Stomach (tissue), 19 donors: ENCODE measurements at places on chromosomes 11 and 22. TPM values are rescaled to one million over a fixed set of nuclear protein-coding genes. Genes with fewer than 3 reads are reported as not detected.
A peak's percentile ranks its signal among the peaks of the same experiment; 100 is the strongest.

DNA sequence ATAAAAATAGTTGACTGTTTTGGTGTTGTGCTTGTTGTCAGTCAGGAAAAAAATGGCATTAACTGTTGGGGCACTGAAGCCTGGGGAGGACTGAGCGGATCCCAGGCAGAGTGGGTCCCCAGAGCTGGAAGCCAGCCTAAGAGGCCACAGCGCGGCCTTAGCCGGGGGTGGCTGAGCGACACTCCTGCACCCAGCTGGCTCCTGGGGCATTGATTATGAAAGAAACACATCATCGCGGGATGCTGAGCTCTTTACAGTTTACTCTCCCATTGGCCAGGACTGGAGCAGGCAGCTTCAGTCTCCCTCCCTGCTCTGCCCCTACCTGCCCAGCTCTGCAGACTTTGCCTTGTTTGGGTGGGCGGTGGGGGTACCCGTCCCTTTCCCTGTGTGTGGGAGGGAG, 121.5 kb downstream of the ST3GAL4 start:
- no peak for DNase-seq

DNA sequence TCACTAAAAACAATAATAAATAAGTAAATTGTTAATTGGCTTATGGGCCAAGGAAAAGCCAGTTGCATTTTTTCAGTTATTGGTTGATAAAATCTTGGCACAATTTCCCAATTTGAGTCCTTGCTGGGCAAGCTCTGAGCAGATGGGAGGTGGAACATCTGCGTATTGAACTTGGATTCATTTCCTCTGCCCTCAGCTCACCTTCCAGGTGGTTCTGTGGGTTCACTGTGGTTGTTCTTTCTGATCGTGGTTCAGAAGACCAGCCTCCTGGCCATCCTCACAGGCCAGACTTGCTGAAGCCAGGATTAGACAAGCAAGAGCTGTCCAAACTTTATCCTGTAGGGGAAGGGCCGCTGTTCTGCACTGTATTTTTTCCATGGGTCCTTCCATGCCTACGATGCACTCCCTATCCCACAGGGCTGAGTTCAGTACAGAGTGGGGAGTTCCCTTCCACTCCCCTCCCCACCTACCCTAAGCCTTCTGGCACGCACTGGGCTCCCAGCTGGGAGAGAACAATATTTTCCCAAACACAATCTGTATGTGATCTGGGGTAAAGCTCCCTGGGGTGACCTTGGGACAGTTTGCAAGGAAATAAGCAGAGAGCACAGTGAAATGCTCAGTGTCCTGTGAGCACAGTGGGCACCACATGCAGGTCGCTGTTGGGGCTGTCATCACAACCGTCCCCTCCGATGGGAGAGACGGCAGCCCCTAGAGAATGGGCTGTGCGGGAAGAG, 43.5 kb upstream of the TP53I11 start:
- DNase-seq, result no peak

DNA sequence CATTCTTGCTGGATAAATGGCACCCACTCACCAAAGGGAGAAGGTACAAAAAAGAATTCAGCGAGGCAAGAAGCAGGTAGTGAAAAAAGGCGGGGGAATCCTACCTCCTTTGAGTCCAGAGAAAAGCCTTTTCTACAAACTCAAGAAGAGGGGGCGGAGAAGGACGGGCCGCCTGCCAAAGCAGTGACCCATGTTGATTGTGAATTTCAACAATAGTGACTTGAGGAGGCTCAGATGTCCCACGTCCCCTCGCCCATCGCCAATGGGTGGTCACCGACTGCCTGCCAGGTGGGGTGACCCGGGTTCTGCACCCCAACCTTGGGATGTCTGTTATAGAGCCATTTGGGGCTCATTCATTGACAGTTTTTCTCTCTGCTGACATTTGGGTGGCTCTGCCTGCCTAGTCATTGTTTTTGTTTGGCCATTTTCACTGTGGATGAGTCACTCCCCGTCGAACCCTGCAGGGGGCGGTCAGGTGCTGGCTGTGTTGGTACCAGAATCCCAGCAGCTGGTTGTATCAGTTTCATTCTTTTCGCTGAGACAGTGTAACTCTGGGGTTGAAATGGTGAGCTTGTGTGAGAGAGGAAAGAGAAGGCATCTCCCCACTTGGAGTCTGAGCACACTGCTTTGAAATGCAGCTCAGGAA, 163.4 kb upstream of the NCAM1 start:
- peak; percentile 68 for DNase-seq

GRCh38 chr11:120714438-120714837, 202.9 kb downstream of the GRIK4 start:
- no peak for DNase-seq

DNA sequence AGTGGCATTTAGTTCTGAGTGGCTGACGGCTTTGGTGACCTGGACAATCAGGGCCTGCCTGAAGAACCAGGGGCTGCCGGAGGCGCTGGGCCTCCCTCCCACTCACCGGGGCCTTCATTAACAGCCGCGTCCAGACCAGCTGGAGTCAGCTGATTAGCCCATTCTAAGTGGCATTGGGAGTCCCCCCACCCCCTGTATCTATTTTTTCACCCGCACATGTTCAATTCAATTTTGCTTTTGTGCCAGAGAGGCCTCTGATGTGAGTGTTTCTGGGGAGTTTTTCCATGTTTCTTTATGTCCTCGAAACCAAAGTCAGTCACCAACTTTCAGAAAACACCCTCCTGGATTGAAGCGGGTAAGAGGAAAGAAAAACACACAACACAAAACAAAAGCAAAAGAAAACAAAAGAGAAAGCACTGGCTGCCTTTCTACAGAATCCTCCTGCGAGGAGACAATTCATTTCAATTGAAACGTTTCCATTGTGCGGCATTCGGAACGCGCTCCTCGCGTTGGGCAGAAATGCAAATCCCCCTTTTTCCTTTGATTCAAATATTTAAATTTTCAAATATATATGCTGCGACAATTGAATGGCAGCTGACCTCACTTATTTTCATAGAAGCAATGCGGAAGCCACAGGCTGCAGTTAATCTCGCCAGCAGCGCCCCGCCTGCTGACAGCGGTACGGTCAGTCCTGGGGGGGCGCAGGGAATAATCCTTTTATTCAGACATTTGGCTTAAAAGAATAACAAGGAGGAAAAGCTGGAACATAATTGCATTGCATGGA, 17.7 kb downstream of the CDKN1C start:
- DNase-seq, result no peak

DNA sequence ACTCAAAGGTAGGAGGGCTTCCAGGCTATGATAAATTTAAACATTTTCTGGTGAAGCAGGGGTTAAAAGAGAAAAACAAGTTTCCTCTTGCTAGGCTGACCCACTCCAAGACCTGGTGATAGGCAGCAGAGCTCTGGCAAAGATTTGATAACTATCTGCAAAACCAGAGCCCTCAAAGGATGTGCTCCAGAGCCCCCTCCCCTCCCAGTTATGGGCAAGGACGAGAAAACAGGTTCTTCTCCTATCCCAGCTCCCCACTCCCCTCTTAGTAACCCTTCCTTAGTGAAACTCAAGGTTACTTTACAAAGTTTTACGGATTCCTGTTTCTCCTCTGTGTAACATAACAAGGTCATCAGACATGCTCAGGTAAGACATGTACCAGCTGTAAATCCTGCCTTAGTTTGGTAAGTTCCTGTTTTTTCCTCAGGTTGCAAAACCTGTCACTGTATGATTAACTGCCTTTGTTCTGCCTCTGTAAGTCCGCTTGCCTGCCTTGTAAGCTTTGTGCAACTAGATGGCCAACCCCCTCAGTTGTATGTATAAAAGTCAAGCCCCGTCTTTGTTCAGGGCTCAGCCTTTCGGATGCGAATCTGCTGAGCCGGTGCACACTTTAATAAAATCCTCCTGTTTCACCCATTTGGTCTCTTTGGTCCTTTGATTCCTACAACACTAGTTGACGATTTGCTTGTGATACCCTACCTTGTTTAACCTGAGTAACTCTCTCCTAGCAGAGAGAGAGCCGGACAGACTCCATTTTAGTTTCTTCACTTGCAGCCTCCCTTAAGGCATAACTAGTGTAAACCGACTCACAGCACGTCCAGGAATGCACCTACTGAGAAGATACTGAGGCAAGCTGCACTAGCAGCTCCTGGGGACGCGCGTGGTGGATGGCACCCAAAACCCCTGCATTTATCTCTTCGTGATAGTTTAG, 13.9 kb downstream of the APOBEC3H start:
- DNase-seq, result peak; percentile 72

DNA sequence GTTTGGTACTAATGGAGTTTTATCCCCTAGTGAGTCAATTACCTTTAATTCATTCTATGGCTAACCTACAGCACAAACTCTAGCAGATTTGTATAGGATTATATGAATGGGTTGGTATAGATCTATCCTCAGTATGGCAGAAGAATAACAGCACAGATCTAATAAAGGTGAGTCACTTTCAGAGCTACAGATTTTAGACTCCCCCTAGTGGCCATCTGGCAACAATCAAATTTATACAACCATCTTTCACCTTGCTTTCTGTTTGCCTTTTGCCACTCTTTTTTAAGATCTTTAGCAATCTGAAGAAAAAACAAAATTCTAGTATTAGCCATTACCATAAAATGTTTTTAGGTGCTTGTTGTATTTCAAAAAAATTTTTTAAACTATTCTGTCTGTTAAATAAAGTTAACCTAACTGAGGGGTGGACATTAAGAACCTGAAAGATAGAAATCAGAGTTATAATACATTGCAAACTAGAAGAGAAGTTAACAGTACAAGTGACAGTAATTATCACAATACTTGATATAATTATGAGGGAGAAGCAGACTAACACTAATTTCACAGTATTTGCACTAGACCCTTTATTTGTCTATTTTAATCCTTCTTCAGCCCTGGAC, 25.8 kb downstream of the DDIAS start:
- no peak for DNase-seq

DNA sequence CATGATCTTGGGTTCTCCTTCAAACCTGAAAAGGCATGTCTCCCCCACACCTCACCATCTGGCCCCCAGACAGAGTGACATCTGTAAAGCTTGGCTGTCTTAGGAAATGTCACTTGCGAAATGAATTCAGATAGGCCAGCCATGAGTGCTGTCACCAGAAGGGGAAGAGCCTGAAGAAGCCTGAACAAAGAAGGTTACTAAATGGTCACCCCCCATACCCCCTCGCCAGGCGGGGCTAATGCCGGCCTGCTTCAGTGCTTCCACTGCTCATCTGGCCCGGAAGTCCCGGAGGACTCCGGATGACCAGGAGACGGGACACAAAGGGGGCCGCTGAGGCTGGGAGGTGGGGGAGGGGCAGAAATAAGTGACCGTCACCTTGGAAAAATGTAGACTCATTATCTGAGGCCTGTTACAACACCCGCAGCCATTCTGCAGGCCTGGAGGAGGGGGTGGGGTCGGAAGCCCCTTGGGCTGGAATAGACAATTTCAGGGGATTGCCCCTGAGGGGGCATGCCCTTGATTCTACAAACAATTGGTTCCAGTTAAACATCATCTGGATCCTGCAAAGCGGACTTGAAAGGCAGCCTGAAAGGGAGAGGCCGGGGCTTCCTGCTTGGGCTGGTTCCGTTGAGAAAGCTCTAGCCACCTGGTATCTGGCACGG, 43.2 kb downstream of the NAT10 start:
- DNase-seq, result no peak

- no peak for DNase-seq
Measured at GRCh38 chr22:37184380-37184755, 3.7 kb downstream of the C1QTNF6 start.

- DNase-seq, result peak; percentile 70
Measured at GRCh38 chr11:73350908-73351636, 25.1 kb upstream of the RELT start.

GRCh38 chr22:40345815-40346184, 500 bp upstream of the ADSL start:
- DNase-seq, result peak; percentile 49

- no peak for DNase-seq
Measured at GRCh38 chr11:60838132-60838531, 3.8 kb upstream of the CCDC86 start.

Gene IGLL5
- total RNA-seq, result 53.1 TPM

Gene TMEM9B
- 5.8 TPM for total RNA-seq

Gene UPK3A
- total RNA-seq, result not detected

Gene SEC14L6
- total RNA-seq, result not detected

Gene XKR3
- total RNA-seq, result not detected

Gene SART1
- total RNA-seq, result 150 TPM

Gene PGA5
- 5,713 TPM for total RNA-seq
